Cortex of kidney (tissue), 1 donor: ENCODE measurements at places on chromosomes 12 and 14.

- no peak for DNase-seq
These were observed 103.0 kb downstream of the CRADD start for GRCh38 chr12:93780101-93780641.

DNA sequence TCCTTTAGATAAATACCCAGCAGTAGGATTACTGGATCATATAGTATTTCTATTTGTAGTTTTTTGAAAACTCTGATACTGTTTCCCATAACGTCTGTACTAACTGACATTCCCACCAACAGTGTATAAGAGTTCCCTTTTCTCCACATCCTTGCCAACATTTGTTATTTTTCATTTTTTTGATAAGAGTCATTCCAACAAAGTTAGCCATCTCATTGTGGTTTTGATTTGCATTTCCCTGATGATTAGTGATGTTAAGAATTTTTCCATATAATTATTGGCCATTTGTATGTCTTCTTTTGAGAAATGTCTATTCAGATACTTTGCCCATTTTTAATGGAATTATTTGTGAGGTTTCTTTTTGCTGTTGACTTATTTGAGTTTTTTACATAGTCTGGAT, 486.0 kb downstream of the FLRT2 start:
- no peak for DNase-seq

- no peak for DNase-seq
These were observed 31.3 kb downstream of the SERPINA11 start for GRCh38 chr14:94421316-94421715.

DNA sequence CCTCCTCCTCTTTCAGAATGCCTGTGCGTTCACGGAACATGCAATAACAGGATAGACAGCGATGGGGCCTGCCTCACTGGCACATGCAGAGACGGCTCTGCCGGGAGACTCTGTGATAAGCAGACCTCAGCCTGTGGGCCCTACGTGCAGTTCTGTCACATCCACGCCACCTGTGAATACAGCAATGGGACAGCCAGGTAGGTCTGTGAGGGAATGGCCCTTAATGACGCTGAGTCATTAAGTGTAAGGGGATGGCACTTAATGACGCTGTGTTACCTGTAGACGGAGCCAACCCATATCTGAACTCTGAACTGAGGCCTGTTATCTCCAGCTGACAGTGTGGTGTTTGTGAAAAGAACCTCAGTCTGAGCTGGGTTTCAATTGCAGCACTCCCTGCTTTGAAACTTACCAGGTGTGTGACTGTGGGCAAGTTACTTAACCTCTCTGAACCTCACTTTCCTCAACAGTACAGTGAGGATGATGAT, 86.9 kb downstream of the STAB2 start:
- no peak for DNase-seq

DNA sequence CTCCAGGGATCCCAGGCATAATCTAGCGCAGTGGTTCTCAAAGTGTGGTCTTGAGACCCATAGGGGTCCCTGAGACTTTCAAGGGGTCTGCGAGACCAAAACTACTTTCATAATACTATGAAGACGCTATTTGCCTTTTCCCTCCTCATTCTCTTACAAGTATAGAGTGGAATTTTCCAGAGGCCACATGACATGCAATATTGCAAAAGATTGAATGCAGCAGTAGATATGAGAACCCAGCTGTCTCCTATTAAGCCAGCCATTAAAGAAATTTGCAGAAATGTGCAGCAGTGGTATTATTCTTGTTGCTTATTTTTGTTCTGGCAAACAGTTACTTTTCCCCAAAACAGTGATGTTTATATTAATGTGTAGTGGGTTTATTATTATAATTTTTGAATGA, 62.8 kb downstream of the VWF start:
- DNase-seq = no peak

GRCh38 chr12:105275997-105276733, 40.2 kb upstream of the APPL2 start:
- DNase-seq = no peak

DNA sequence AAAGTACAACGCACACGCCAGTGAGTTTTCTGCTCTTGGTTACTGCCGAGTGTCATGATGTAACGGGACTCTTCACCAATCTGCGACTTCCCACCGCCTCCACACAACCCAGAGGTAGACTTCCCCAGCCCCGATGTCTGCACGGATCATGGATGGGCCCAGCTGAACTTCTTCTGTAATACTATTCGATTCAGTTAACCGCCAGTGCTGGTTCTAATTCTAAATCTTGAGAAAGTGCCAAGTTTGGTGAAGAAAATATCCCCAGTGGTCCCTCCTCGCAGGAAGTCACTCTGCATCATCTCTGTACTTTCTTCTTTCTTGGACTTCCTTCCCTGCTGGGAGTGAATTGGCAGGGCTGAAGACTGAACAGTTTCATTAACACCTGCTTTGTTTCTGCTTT, 77.6 kb upstream of the SLC35F4 start:
- no peak for DNase-seq

- DNase-seq = no peak
These were observed 13.7 kb downstream of the PGF start for GRCh38 chr14:74941676-74942097.

GRCh38 chr12:67433385-67434175, 164.4 kb downstream of the CAND1 start:
- no peak for DNase-seq

DNA sequence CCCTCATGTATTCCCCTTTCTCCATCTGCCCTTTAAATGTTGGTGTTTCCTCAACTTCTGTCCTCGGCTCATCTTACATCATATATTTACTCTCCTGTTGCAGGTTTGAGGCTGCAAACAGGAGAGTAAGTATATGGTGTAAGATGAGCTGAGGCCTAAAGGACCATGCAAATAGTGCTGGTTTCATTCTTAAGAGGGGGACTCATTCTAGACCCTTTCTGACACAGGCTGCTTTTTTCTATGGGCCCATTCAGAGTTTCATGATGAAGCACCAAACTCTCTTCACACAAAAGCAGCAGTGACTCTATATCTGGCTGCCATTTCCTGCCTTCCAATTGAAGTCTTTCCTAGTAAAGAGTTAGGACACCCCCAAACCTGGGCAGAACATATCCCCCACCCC, 218.5 kb downstream of the PHLDA1 start:
- no peak for DNase-seq

DNA sequence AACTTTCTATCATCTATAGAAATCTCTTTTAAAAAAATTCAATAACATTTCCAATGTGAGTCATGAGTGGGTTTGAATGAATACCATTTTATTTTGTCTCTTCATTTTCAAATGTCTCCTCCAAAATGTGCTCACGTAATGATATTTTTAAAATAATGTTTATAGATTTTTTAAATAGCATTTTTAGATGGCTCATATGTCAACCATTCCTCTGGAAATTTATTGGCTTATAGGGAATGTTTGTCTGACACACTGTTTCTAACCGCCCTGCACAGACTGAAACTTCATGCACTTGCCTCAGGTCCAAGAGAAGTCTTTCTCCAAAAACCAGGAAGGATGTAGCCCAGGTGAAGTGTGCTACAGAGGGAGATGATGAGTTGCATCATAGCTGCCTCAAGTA, 88.8 kb upstream of the PLEKHG7 start:
- DNase-seq = no peak

GRCh38 chr12:122356192-122356635, 66.3 kb downstream of the CLIP1 start:
- no peak for DNase-seq

DNA sequence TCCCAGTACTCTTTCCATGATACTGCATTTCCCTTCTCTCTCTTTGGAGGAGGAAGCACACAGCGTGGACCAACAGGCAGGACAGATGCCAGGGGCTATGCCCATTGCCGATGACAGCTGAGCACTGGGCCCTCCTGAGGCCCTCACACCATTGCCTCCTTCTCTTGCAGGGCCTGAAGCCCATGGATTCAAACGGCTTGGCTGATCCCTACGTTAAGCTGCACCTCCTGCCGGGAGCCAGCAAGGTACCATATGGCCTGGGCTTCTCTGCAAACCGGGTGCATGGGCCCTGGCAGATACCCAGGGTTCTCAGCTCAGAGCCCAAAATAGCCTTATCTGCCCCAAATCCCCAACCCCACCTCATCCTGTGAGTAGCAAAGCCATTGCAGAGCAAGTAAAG, 25.2 kb upstream of the OAS1 start:
- DNase-seq = no peak
